ENCODE measurements at places on chromosomes 6 and 20.

GRCh38 chr20:37468886-37469285 lies 52.2 kb upstream of the NNAT start:
- no peak for DNase-seq

GRCh38 chr20:1184638-1185315 lies at the start of gene TMEM74B:
Gene TMEM74B, minus strand, starts transcription at chr20:1184981. Its CDS starts 1,180 bp downstream, at chr20:1183801.
- no peak for DNase-seq

DNA sequence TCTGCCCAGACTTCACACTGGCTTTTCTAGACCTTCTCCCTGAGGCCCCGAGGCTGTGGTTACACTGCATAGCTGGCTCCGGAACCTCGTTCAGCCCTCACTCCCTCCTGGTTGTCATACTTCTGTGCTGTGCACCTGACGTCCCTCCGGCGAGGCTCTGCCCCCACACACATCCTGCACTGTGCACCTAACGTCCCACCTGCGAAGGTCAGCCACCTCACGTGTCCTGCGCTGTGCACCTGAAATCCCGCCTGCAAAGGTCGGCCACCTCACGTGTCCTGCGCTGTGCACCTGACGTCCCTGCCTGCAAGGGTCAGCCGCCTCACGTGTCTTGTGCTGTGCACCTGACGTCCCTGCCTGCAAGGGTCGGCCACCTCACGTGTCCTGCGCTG lies 111.0 kb upstream of the FRMD1 start:
- DNase-seq = peak; percentile 49

DNA sequence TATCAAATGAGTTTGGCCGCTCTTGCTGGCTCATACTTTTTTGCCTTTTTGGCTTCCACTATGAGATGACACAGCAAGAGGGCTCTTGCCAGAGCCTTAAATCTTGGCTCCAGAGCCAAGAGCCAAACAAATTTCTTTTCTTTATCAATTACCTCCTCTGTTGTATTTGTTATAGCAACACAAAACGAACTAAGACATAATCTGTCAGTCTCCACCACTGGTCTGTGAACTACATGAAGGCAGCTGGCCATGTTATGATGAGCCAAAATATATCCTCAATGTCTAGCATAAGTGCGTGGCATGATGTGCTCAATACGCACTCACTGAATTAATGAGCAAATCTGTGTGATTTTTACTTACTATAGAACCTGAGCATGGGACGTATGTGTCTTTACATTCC lies 220.0 kb upstream of the ZNF217 start:
- no peak for DNase-seq

- DNase-seq = no peak
Measured at GRCh38 chr6:5261545-5262109, 314 bp downstream of the FARS2 start.

DNA sequence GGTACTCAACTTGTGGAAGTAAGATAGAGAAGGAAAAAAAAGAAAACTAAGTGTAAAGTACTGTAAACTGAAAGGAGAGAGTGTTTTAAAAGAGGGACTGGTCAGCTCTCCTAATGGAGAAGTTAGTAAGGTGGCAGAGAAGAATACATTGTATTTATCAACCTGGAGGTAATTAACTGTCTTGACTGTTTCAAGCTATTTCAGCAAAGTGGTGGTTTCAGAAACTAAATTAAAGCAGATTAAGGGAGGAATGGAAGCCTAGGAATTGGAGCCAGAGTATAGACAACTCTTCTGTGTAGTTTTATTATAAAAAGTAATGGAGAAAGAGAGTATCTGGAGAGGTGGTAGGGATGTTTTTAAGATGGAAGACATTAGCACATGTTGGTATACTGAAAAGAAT lies 2.7 kb upstream of the PHF10 start:
- no peak for DNase-seq

GRCh38 chr6:35725721-35726438 lies 11.0 kb upstream of the ARMC12 start:
- DNase-seq = peak; percentile 66

DNA sequence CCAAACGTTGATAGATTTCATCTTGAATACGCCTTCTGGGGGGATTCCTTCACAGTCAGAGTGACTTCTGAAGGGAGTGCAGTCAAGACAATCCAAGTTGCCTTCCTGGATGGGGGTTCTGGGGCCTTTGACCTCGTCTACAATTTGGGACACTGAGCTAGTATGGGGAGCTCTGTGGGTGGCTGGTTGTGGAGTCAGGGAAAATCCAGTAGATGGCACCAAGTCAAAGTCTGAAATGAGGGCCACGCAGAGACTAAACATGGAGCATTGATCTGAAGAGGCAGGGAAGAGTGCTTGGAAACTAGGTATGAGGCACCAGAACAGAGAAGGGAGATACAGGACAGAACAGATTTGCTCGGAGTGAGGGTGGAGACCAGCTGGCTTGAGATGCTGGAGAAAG lies 43.6 kb upstream of the CCN6 start:
- DNase-seq = no peak

GRCh38 chr6:85372915-85373270 lies 77.0 kb upstream of the NT5E start:
- DNase-seq = no peak

- no peak for DNase-seq
Measured at GRCh38 chr6:101167638-101168037, 225.9 kb upstream of the GRIK2 start.

DNA sequence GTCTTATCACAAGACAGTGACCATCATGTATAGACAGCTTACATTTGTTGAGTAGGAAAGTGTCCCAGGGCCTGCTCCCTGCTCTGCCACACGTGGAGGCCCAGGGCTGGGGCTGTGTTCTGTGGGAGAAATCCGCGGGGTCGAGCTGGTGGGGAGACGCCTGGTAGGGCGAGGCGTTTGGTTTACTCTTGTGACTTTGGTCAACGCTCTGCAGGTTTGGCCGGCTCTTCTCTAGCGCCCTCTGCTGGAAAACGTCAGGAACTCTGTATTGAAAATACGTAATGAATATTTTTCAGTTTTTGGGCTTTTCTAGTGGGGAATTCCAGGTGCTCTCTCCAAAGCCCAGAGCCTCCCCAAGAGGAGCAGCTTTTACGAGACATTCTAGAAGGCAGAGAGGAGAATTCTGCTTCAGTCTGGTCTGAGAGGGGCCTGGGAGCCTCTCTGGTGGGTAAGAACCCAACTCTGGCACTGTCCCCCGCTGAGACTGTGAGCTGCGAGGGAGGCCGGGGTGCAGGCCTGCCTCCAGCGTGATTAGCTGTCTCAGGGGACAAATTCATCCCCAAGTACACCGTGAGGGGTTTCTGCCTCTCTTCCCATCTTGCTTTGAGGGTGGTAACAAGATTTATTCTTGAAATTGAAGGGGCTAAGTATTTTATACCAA lies 112.6 kb upstream of the RALGAPA2 start:
- peak; percentile 76 for DNase-seq

- no peak for DNase-seq
Measured at GRCh38 chr6:85129881-85130280, 320.0 kb upstream of the NT5E start.

GRCh38 chr6:13406781-13407180 lies 78.4 kb upstream of the TBC1D7 start:
- no peak for DNase-seq

- DNase-seq = peak; percentile 90
Measured at GRCh38 chr6:132279592-132280139, 121.6 kb downstream of the MOXD1 start.

GRCh38 chr20:15205719-15206118 lies 868.3 kb upstream of the FLRT3 start:
- DNase-seq = no peak

- no peak for DNase-seq
Measured at GRCh38 chr6:8143945-8144344, 41.6 kb upstream of the EEF1E1 start.

- DNase-seq = no peak
Measured at GRCh38 chr6:31070711-31071197, 41.6 kb downstream of the C6orf15 start.

DNA sequence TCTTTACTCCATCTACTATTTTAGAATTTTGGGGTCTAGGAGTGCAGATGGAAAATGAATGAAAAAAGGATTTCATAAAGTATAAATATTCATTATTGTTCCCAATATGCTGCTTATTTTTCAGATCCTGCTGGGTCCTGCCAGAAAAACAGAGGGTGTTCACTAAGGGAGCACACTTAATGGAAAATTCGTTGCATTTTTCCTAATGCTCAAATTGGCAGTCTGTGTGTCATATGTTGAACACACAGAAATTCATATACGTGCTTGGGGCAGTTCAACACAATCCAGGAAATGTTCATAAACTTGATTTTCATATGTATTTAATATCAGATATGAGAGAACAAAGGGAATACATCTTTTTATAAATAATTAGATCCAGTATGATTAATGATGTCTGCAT lies 1019.4 kb downstream of the EPHA7 start:
- DNase-seq = no peak

- DNase-seq = no peak
Measured at GRCh38 chr20:21981597-21982344, 276.3 kb downstream of the PAX1 start.

GRCh38 chr6:163444077-163444476 lies 29.6 kb downstream of the QKI start:
- no peak for DNase-seq

- no peak for DNase-seq
Measured at GRCh38 chr20:58855506-58856389, 3.2 kb downstream of the GNAS start.

DNA sequence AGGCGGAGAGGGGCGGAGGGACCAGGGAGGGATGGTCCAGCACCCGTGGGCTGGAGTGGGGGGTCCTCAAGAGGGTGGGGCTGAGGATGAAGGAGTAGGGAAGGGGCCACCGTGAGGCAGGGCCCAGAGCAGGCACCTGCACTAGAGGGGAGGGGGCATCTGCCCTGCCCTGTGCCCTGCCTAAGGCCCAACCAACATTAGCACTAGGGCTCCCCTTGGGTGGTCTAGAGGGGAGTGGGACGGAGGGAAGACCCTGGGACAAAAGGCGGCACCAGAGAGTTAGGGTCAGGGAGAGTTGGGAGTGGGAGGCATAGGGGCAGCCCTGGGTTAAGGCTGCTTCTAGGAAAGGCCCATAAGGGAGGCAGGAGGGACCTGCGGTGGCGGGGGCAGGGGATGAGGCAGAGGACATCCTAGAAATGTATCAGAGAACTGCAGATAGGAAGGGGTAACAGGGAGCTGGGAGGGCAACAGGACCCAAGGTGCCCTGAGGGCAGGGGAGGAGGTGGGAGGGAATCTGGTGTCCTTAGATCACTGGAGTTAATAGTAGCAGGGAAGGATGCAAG lies 24.5 kb downstream of the HLA-F start:
- peak; percentile 61 for DNase-seq

DNA sequence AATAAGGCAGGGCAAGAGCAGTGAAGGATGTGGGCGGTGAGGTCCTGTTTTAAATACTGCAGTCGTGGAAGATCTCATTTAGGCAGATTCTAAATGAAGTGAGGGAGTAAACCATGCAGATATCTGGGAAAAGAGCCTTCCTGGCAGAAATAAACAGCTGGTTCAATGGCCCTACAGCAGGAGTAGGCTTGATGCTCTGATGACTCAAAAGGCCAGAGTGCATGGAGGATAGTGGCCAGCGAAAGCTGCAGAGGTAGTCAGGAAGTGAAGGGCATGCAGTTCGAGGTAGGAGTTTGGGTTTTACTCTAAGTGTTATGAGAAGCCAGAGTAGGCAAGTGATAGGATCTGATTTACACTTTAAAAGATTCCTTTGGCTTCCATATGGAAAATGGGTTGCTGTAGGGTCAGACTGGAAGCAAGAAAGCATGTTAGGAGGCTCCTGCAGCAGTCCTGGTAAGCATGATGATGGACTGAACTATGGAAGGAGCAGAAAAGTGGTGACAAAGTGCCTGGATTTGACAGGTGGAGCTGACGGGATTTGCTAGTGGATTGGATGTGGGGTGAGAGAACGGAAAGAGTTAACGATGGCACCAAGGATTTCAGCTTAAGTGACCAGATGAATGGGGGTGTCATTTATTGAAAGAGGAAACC lies 150.0 kb downstream of the GJA10 start:
- no peak for DNase-seq

- DNase-seq = no peak
Measured at GRCh38 chr6:141977782-141978181, 154.9 kb upstream of the GJE1 start.

DNA sequence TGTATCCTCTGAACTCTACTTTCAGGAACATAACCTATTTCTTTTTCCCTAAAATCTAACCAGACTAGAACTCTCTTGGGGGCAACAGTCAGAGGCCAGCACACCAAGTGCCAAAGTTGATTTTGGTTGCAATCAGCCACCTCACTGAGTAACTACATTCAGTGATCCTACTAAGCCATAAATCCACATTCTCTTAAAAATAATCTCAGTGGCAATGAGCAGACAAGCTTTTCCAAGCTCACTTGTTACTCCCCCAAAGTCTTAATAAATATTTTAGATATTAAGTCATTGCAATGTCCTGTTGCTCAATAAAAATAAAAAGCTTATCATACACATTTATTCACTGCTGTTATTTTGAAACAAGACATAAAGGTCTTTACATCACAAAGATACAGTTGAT lies 9.8 kb downstream of the RGS17 start:
- no peak for DNase-seq

- DNase-seq = no peak
Measured at GRCh38 chr6:105459864-105460263, 57.0 kb upstream of the PREP start.

DNA sequence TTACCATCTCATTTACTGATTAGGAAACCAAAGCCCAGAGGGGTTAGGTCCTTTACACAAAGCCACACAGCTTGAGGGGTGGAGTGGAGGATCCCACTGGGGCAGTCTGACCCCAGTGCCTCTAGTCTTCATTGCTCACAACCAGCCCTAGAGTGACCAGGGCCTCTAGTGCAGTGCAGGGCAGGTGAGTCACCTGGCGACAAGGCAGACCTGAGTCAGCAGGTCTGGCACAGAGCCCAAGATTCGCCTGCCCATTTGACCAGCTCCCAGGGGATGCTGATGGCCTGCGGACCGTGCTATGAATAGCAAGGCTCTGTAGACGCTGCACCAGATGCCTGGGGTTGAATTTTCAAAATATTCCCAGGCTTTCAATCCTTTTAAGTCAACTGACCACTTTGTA lies 29.9 kb downstream of the CDH26 start:
- no peak for DNase-seq

- no peak for DNase-seq
Measured at GRCh38 chr6:143700684-143701348, 23.1 kb downstream of the PHACTR2 start.

DNA sequence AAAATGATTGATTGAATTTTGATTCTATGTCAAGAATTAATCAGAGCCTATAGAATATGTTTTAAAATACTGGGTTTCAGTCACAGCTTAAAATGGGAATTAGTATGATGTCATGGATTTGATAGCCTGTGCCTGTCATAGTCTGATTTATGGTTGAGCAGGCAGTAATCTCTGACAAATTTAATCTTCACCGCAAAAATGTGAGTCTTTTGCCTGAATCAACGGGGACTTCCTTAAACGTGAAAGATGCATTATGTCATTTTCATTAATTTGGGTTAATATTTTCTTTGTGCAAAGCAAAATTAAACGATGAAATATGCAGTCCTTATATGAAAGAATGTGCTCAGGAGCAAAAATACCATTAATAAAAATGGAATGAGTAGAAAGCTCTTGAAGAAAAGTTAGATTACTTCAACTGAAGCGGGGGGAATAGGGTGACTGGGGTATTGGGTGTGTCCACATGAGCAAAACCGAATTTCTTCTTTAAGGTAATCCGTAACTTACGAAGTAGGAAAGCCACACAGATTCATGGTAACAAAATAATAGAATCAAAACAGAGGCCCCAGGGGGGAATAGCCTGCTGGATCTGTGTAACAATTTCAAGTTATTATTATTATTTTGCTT lies 339.6 kb upstream of the NOX3 start:
- no peak for DNase-seq
